ENCODE measurements at places on chromosomes 4 and X.

- DNase-seq, result no peak
Observed at GRCh38 chr4:27129871-27130366, 269.3 kb downstream of the STIM2 start.

DNA sequence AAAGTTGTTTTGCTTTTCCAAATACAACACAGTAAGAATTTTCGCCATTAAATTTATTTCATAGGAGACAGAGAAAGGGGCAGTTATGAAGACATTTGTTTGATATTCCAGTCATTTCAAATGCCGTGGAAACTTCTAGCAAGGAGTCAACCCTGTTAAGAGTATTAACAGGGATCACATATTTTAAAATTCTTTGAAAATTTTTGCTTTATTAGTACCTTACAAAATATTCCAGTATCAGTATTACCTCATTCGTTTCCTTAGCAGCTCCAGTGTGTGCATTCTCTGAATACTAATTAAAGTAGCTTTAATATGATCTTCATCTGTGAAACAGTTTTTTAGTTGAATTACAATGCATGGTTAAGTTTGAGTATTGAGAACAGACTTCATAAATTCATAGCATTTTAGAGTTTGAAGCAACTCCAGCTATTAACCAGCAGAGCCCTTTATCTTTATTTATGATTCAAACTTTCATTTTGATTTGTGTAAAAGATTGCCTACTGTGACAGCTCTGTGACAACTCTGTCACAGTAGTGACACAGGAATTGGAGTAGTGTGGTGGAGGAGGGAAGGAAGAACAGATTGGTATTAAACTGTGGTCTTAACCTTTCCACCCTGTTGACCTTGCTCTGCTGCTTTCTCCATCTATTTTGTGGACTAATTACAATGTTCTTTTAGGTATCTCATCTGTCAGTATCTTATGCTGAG lies 86.3 kb downstream of the PDLIM5 start:
- no peak for DNase-seq

GRCh38 chr4:80560337-80560736 lies 224.8 kb downstream of the CFAP299 start:
- DNase-seq, result no peak

GRCh38 chr4:93480452-93480851 lies 348.1 kb upstream of the ATOH1 start:
- DNase-seq, result no peak

DNA sequence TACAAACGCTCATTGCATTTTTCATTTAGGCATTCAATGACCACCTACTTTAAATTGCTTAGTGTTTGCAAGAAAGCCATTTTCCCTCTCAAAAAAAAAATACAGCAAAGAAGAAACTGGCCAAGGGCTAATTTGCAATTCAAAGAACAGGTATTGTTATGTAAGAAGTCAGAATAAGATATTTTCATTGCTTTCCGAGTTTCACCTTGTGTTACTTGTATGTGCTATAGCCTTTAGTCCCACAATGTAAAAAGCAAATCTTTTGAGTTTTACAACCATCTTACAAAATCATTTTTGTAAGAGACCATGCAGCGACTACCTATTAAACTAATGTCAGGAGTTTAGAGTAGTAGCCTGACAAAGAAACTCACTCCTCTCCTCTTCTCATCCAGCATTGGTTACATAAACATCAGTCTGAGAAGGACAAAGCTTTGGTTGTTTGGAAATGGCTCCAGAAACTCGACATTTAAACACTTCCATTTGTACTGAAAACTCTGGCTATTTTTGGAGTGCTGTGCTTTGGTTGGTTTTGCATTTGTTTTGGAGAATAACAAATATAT lies 15.3 kb downstream of the TENM3 start:
- DNase-seq, result no peak

DNA sequence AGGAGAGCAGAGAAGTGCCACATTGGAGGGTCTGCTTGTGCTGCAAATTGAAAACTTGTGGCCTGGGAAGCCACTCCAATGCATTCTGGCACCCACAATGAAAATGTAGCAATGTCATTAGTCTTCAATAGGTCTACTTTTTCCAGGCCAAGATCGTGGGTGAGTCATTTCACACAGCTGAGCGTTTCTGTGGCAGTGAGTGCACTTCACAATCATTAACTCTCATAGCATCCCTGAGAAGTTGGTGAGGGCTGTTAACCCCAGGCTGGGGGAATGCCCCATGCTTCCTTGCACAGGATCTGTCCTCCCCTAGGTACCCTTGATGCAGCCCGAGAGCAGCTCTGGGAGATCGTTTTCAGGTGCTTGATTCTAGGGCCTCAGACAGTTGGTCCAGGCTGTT lies 196.8 kb upstream of the ATP6AP2 start:
- no peak for DNase-seq

DNA sequence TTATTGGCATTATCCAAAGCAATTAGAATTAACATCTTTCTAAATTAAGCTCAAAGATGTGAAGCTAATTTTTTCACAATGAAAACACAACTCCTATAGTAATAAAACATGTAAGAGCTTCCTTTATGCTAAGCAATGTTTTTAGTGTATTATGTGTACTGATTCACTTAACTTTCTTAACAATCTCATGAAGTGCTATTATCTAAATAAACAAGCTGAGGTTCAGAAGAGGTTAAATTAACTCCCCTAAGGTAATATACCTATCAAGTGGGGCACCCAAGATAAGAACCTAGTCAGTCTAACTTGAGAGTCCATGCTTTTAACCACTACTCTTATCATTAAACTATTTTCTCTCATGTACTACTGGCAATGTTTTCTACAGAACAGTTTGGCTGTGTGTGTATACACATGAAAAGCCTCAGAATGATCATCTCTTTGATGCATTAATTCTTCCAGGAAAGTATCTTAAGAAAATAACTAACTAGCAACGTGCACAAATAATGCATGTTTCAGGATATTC lies 13.6 kb downstream of the G3BP2 start:
- DNase-seq, result no peak

- DNase-seq, result no peak
Observed at GRCh38 chrX:68922013-68922412, 93.2 kb downstream of the EFNB1 start.

GRCh38 chrX:129161108-129161507 lies 362.2 kb downstream of the SMARCA1 start:
- DNase-seq, result no peak
